ENCODE measurements at places on chromosomes 1 and 21.

DNA sequence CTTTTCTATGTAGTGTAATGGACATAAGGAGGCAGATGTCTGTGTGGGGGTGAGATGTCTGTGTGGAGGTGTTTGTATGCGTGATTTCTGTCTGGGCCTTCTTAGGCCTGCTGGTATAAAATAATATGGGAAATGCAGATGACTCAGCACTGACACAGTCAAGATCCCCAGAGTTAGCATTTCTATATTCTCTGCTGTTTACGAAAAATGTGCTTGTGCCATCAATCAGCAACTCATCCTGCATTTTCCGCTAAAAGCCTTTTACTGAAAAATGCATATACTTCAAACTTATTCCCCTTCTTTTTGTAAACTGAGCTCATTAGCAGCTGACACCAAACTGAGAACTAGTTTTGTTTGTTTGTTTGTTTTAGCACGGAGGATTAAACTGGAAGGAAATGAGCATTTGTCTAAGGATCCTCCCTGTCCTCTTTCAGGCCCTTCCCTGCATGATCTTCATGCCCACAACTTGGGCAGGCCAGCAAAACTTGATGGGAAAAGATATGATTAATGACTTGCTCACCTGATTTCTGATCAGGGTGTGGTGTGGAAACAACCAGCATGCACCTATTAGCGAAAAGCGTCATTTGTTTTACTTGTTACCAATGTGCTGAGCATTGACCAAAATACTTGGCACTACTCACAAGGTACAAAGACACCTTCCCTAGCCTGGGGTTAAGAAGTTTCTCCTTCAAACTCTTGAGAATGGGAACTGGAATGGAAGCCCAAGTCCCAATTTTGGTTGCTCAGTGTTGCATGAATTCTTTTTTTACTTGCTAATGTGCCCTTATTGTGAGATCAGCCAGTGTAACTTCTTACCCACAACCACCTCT, 77.4 kb downstream of the NDUFS5 start:
- DNase-seq, result no peak

DNA sequence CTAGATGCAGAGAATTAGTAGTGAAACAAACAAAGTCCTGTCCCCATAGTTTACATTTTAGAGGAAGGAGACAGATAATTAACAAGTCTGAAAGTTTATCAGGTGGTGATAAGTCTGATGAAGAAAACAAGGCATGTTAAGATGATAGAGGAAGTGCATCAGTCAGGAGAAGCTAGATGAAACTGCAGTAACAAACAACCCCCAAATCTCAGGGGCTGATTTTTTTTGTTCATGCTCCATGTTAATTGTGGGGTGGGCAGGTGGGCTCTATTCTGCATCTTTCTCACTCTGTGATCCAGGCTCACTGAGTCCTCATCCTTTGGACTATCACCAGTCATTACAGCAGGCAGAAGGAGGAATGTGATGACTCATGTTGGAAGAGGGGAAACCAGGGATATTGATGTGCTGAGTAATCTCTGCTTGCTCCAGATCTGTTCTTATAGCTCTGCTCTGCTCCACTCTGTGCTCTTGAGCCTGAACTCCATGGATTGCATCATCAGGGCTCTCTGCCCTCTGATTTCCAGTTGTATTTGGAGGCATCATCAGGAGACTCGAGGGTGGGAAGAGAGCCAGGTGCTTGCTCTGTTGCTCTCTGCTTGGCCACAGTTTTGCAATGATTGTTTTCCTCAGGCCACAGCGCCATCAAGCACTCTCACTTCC, 166.9 kb downstream of the IER5 start:
- DNase-seq, result no peak

DNA sequence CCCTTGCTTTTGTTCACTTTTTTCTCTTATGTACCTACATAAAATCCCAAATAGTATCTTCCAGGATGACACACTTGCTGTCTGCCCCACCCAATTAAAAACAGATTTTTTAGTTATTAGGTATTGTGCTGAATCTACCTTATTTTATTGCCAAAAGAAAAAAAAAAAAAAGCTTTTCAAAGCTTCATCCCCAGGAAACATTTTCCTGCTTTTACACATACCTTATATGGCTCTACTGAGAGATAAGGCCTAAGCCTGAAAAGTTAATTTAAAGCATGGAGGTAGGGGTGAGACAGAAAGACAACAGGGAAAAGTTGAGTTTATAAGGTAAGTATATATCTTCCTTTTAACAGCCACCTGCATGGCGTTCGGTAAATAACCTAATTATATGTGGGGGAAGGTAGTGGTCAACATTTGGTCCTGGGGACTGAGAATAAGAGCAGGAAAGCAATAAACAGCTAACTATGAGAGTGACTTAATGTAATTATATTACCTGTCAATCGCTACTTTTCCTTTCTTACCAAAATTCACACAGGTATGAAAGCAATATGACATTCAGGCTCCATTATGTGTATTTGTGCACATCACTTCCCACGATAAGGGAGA, 54.6 kb upstream of the BOLA1 start:
- no peak for DNase-seq

GRCh38 chr1:24725209-24725651, 20.0 kb upstream of the CLIC4 start:
- no peak for DNase-seq

DNA sequence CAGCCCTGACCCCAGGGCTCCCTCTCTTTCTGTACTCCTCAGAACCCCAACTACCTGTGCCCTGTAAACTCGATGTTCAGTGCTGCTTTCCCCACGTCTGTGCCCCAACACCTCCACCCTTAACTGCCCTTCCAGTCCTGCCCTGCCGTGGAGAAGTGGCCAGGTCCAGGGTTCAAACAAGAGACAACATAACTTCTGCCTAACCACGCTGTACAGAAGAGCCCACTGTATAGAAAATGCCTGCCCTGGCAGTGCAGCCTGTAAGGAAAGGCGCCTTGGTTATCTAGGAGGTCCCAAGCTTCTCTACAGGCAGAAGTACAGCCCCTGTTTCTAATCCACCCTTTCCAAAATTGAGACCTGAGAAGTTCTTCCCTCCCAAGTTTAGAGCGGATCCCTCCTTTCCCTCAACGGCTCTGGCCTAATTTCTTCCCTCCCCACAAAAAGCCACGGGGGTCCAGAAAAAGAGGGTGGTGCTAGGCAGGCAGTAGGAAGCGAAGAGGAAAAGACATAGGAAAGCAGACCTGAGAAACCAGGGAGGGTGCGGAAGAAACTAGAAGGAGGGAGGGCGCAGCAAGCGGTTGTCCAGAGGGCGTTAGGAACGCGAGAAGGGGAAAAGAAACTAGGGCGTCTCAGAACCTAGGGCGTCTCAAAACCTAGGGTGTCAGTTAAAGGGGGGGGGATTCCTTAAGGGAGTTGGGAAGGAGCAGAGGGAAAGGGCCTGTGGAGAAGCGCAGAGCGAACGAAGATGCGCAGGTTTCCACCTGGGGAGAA, 3.2 kb downstream of the DMRTA2 start:
- DNase-seq, result no peak

Data from inflammatory macrophage treated with lipopolysaccharide for 1 hour (primary cell).